Activated naive CD4-positive, alpha-beta T cell treated with anti-CD3 and anti-CD28 coated beads, Interleukin-2, amount 50 U/mL, for 72 hours (primary cell): ENCODE measurements at places on chromosomes 12 and 14.

DNA sequence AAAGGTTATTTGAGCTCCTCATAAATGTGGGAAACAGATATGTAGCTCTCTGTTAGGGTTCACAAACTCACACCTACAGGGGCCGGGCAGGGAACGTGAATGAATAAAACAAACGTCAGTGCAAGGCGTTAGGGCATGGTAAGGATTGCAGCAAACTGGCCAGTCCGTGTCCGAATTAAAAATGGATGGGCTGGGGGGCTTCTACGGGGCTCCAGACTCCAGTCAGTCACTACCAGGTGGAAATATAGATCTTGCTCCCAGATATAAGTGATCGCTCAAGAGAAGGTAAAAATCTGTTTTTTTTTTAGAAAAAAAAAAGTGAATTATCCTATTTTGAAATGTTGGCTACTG lies 333.1 kb downstream of the MED13L start:
- no peak for DNase-seq

- DNase-seq, result peak; percentile 92
These were observed 2.5 kb downstream of the PTPN6 start for GRCh38 chr12:6953442-6954315.

DNA sequence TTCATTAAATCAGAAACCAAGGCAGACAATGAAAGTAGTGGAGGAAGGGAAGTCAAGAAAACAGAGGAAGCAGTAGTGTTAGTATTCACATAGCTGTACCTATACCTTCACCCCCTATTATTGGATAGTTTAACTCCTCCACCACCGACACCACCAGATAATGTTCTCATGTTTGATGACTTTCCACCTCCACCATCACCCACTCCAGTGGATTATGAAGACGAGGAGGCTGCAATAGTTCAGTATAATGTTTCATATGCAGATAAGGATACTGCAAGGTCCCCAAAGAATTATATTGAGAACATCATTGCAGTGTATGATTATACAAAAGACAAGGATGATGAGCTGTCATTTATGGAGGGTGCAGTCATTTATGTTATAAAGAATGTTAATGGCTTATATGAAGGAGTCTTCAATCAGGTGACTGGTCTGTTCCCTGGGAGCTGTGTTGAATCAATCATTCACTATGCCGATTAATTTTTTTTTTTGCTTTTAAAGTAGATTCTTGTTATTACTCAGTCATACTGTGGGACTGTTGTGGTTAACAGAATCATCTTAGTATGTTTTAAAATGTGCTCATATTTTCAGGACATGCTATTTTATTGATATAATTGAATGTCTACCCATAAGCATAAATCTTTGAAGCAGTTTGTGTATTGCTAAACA lies 32.2 kb upstream of the KTN1 start:
- DNase-seq, result no peak

DNA sequence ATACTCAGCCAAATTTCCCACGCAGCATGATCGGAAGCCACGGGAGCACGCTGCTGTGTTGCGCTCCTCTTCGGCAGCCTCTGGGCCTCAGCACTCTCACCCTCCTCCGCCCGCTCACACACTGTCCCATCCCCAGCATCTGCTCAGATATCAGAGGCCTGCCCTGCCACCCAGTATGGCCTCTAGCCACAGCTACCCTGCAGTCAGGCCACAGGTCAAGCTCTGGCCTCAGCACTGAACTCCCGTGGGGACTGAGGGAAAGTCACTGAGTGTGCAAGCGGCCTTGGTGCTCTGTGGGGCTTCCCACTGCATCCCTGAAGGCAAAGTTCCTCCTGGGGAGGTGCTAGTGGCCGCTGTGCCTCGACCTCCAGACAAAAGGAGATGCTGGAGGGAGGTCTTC lies 2.0 kb downstream of the KRT77 start:
- no peak for DNase-seq

GRCh38 chr14:55599250-55599879 lies 19.4 kb downstream of the KTN1 start:
- DNase-seq, result no peak

DNA sequence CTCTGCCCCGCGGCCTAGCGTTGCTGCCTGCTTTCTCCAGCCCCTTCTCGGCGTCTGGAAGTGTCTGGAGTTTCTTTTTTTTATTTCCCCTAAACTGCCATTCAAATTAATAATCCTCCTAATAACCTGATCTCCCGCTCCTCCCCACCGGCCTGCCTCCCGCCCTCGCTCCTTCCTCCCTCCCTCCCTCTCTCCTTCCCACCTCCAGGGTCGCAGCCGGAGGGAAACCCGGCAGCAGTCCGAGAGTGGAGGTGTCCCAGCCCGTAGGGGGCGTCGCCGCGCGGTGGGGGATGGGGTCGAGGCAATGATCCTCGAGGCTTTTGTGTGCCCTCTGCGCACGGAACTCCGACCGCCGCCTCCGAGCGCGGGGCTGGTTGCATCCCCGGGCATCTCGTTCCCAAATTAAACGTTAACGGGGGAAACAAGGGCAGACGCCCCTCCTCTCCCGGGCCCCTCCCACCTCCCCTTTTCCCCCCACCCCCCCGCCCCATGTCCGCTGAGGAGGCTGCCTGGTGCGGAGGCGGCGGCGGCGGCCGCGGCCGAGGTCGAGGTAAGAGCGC lies 1.0 kb upstream of the SOCS2 start:
- DNase-seq, result peak; percentile 74

- DNase-seq, result no peak
These were observed 22.1 kb downstream of the EMP1 start for GRCh38 chr12:13218641-13219040.
